Activated gamma-delta T cell treated with Interleukin-2 at 50 U/mL for 16 hours (primary cell): ENCODE measurements at places on chromosomes 11 and 22.

DNA sequence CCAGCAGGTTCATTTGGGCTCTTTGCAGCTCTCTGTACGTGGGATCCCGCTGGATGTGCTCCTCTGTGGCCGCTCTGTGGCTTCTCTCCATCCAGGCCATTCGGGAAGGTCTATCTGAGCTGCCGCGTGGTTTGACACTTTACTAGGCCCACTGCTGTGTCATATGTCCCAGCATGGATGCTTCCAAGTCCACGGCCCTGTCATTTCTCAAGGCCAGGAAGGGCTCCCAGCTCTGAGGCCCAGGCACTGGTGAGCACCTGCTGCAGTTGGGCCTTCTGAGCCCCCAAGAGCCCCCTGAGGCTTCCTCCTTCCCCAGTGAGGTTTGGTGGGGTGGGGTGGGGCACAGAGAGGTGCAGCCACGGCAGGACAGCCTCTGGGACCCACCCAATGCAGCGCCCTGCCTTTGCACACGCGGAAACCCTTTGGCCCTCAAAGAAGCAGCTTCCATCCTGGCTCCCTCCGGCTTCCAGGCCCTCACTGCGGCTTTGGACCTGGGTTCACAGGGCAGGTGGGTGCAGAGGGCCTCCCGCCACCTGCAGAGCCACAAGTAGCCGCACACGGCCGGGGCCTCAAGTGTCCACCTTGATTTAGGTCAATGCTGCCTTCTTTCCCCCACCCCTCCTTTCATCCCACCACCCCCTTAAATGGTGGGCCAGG lies 44.5 kb upstream of the FGF3 start:
- no peak for DNase-seq

GRCh38 chr22:19321757-19322156 lies 30.2 kb upstream of the CLTCL1 start:
- no peak for DNase-seq

DNA sequence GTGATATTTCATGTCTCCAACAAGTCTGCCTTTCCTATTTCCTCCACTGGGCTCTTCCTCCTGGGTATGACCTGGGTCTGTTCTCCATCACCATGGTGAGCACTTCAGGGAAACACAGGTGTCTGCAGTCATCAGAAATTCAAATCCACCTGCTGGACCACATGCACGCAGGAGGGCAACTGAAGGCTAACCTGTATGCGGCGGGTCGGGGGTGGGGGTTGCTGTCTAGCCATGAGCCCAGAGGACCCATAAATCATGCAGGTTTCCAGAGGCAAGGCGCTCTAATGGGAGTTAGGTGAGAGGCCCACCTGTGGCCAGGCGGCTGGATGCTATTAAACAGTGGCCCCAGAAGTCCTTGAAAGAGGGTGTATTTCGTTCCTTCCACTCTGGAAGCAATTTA lies 11.1 kb upstream of the PAMR1 start:
- no peak for DNase-seq

GRCh38 chr11:131064373-131064991 lies 148.2 kb upstream of the SNX19 start:
- no peak for DNase-seq

DNA sequence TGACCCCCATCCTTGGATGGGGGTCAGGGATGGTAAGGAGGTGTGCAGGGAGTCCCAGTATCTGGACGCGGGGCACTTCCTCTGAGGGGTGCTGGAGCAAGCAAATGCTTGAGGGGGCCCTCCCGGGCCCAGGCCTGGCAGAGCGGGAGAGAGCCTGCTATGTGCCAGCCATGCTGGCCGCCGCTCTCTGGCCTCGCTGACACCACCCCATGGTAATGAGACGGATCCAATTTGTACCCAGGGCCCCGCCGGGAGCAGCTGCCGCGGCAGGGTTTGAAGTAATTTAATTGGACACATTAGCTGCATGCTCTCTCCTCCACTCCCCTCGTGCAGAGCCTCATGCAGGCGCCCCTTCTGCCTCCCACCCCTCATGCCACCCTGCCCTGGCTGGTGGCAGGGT lies 6.3 kb downstream of the SYT7 start:
- DNase-seq = no peak

- DNase-seq = no peak
Observed at GRCh38 chr11:28442131-28442530, 333.9 kb downstream of the METTL15 start.

DNA sequence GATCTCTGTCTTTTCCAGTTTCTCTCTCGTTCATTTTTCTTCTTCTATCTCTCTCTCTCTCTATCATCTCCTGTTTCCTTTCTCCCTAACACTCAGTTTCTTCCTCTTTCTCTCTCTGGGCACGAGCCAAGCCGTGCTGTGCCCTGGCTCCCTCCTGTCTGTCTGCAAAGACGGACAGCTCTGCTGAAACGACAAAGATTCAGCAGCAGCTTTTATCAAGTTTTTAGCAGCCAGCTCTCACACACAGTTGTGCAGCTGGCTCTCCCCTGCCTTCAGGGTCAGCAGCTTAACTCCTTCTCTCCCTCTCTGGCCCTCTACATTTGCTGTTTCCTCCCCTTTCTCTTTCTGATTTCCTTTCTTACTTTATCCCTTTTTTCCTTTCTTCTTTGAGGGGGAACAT lies 352.0 kb upstream of the MPPED2 start:
- no peak for DNase-seq

DNA sequence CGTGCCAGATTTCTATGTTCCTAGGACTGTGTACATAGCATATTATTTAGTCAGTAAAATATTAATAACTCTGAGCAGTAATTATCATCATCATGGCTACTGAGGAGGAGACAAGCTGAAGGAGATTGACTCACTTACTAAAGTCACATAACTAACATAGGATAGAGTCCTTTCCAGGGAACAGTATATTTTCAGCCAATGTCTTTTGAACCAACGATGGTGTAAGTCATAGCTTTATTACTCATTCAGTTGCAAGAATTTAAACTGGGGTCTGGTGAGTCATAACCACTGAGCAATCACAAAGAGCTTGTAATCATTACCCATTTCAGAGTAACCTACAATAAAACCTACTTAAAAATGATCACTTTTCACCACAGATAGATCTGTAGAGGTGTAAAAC lies 1564.8 kb upstream of the TENM4 start:
- no peak for DNase-seq

- DNase-seq = no peak
Observed at GRCh38 chr11:2259466-2259830, 10.9 kb downstream of the ASCL2 start.

- DNase-seq = no peak
Observed at GRCh38 chr11:29100967-29101366, 915.9 kb downstream of the KCNA4 start.

GRCh38 chr11:93537767-93538261 lies 5.4 kb downstream of the SMCO4 start:
- no peak for DNase-seq
